Central memory CD8-positive, alpha-beta T cell (primary cell): ENCODE measurements at places on chromosomes 3 and 15.

DNA sequence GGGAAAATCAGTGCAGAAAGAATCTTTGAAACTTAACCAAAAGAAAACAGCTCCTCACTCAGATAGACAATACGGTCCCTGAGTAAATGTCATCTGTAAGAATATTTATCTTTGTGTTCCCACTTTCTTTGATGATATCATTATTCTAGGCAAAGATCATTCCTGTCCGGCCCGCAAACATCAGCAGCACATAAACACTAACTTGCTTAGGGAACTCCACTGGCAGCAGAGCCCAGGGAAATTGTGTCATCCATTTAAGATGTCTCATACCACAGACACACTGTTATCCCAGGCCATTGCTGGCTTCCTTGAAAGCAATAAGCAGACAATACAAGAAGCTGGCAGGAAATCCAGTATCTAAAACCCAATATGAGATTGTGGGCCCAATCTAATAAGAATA is 20.1 kb upstream of the CD96 start:
- DNase-seq = no peak

DNA sequence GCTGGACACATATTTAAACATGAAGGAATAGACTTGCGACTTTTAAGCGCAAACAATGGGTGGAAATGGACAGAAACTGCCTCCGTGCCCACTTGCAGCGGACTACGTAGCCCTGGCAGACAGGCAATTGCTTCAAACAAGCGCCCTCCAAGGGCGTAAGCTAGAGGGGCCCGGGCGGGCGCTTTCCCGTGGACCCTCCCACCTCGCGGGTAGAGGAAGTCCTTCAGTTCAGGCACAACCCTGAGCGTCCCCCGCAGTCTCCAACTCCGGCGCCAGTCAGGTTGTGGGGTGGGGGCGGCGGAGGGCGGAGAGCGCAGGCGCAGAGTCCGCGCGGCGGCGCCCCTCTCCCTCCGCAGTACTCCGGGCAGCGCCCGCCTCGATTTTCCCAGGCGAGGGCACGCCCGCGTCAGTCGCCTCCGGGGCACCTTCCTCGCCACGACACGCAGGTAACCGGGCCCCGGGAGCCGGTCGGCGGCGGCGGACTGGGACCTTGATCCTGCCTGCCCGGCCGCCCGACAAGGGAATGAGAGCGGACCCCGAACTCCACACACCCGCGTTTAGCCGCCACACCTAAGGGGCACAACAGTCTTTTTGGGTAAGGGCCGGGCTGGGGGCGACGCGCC is at the start of gene SLC35G2:
Gene SLC35G2 (plus strand): TSS at position 358 of the 623 bp plus-strand sequence. CDS start 35,335 bp downstream, outside the sequence.
- peak; percentile 18 for DNase-seq

DNA sequence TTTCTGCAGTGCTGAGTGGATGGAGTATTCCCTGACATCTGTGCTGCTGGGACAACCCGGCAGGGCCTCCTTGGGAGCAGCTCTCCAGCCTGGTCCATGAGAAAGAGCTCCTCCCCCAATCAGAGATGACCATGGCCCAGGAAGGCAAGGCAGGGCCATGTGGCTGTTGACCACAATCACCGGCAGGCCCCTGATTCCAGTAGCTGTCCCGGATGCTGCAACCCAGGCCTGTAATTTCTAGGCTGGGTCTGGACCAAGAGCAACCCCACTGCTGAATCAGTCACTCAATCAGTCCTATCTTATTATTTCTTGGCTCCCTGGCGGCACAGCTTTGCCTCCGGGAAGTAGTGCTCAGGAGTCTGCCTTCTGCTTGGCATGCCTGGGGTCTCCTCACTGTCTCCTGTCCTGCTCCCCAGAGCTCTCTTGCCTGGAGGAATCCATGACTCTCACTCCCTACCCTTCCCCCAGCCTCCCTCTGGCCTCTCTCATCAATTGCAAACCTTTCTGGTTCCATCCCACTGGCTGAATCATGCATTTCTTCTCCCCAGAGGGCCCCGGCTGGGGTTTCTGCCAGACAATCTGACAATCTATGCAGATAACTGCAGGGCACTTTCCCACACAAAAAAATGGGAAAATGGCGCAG is 32.6 kb upstream of the ITGA11 start:
- DNase-seq = no peak

- no peak for DNase-seq
Measured at GRCh38 chr3:33833408-33834095, 35.1 kb downstream of the PDCD6IP start.

DNA sequence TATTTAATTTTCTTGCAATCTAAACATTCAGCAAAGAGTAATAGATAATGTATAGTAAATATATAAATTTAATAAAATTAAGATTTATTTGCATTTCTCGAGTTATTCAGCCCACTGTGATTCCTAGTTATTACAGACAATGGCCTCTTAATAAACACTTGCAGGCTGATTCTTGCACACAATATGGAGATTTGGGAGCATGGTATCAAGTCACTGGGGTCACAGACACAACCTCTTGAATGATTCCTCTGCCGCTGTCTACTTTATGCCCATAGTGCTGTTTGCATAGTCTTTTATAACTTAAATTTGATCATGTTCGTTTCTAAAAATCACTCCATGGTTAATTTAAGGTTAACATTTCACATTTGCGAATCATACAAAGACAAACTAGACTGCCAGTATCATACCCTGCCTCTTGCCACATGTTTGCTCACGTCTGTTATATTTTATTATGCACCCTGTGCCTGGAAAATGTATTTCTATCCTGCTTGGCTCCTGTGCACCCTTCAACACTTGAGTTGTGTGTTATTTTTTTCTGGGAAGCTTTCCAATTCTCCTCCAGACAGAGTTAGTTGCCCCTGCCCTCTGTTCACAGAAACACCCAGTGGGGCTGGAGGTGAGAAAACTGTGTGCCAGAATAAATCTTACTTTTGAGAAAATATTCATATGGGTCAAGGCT is 206.3 kb upstream of the ROBO1 start:
- DNase-seq = no peak

DNA sequence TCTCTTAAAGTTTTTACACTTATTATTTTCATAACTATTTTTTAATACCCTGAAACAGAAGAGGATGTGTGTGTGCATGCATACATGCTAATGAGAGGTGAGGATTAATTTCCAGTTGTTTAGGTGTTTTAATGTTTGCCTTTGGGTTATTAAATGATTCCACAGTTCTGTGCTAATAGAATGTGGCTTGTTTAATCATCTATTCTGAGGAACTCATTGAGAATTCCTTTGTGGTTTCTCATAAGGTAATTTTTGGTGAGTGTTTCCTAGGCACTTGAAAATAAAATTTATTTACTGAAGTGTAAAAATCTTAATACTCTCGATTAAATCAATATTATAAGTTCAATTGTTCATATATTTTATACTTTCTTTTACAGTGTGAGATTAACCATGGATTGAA is 38.0 kb downstream of the STAC start:
- DNase-seq = no peak

DNA sequence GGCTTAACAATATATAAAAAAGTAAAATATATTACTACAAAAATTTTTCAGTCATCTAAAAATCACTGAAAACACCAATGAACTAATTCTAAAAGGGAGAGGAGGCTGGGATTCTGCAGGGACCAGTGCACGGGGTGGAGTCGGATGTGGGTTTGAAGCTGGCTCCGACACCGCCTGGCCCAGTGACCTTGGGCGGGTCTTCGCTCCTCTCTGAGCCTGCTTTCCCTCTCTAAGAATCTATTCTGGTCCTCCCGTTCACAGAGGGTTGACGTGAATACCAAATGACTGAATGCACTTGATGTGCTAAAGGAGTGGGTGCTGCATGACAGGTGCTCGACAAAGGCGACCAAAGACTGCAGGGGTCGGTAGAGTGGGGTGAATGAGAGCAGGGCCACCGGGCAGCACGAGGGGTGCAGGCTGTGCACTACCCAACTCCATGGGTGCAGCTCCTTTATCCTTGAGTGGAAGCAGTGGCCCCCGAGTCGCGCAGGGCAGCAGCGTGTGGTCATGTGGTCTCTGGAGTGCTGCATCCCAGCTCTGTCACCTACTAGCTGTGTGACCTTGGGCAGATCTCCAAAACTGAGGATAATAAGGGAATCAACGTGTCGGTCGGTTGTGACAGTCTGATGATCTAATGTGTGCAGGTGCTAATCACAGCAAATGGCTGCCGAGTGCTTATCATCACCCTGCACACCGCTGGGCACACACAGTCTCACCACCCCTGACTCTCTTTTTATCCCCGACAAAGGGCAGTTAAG is 8.6 kb upstream of the IQSEC1 start:
- no peak for DNase-seq

- DNase-seq = no peak
Measured at GRCh38 chr3:159417761-159418160, 570.9 kb upstream of the IL12A start.

DNA sequence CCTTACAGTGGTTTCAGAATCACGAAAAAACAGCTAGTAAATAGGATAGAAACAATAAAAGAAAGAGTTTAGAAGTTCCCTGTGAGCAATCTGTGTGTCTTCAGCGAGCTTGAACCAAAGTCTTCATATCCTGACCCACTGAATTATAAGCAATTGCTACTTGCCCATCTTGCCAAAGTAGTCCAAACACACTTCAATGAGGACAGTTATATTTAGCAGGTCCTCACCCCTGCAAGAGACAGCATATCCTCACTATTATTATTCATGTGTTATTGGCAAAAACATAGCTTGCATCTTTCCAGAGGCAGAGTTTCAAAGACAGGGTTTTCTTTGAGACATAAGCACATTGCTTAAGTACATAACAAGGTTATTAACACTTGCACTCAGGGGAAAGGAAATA is 77.8 kb downstream of the FEZF2 start:
- no peak for DNase-seq

- DNase-seq = no peak
Measured at GRCh38 chr3:52233968-52234367, 5.0 kb downstream of the TWF2 start.

DNA sequence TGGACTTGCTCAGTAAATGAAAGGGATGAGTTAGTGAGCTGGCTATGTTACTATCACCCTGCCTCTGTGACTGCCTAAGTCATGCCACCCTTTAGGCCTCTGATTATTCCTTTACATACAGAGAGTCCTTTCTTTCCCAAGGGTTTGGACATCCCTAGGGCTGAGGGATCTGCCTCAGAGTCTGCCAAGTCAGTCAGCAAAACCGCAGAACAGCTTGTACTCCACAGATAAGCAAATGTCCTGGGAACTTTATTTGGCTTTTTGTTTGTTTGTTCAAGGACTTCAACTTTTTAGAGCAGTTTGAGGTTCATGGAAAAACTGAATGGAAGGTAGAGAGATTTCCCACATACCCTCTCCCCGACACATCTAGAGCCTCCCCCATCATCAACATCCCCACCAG is 82.6 kb upstream of the TRIM42 start:
- DNase-seq = no peak

DNA sequence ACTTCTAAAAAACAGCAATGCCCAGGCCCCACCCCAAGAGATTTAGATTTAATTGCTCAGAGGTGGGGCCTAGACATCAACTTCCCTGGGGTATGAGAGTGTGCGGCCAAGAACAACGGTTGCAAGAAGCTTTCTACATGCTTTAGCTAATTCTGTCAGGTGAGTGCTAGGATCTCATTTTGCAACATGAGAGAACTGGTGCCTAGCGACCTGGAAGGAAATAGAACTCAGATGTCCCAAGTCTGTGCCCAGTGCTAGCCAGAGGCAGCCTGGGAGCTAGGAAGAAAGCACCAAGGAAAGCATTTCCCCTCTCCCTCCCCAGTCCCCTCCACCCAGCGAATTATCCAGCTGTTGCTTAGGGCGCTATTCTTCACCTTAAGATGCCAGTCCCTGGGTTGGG is 22.9 kb upstream of the HRH1 start:
- DNase-seq = no peak

DNA sequence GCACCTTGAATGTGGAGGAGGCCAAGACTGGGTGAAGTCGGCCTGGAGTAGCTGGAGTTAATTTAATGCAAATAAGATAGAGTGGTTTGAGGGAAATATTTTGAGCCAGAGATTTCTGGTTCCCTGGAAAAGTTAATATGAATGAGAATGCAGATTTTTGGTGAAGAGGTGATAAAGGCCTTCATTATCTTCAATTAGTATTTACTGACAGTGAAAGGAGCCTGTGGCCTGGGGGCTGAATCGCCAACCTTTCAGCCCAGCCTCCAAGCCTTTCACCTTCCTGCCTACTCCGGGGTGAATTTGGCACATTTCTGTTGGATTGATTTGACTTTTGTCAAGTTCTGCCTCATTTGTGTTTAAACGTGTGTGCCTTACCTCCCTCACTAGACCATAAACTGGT is 147.8 kb downstream of the SOX2 start:
- DNase-seq = no peak

DNA sequence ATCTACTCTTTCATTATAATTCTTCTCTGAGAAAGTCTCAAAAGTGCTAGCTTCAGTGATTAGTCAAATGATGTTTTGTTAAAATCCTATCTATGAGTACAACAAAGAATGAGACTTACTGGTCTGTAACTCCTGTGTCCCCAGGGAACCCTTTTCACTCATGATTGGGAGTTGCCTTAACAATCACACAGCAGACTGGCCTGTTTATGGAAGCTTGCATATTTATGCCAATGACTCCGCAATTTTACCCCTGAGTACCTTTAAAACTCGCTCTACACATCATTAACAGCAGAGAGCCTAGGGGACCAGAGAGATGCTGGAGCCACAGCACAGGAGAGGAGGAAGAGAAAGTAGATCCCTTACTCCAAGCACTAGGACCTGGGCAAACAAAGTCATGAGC is 628.1 kb downstream of the IGSF11 start:
- no peak for DNase-seq

DNA sequence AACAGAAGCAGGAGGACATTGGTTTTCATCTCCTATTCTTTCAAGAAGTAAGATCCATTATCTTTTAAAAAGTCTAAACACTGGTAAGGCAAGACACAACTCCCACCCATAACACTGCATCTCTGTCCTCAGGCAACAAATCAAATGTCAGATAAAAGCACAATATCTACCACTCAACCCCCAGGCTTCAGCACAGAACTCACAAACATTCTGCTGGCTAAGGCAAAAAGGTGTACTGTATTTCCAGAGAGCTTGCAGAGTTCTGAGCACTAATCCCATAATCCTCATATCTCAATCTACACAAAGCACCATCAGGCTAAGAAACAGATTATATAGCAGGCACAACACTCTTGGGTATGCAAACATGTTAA is 20.9 kb downstream of the RAF1 start:
- DNase-seq = no peak

DNA sequence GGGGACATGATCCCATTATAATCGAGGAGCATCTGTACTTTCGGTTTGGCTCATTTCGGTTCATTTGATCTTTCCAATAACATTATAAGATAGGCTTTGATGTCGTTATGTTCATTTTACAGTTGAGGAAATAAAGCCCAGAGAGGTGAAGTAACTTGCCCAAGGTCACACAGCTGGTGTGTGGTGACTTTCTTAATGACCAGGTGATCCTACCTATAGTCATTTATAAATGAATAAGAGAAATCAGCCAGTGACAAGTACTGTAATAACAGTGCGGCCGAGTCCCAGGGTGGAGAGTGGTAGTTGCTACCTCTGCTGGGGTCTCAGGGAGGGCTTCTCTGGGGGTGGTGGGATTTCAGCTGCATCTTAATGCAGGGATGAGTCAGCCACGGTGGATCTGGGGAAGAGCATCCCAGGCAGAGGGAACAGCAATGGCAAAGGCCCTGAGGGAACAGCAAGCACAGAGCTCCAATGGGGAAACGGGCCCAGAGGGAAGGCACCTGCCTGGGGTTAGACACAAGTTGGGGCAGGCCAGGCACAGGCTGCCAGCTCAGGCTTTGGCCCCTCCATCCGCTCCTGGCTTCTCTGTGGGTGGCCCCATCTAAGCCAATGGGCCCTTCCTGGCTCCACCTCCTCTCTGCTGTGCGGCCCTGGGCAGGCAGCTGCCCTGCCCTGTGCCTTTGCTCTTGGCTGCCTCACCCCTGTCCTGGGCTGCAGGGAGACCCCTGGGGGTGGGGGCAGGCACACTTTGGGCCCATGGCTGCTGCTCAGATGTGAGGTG is 1.1 kb upstream of the FBLN2 start:
- DNase-seq = no peak

- no peak for DNase-seq
Measured at GRCh38 chr3:186824430-186825139, 17.9 kb upstream of the ADIPOQ start.
